ENCODE measurements at places on chromosomes 2 and 18.

DNA sequence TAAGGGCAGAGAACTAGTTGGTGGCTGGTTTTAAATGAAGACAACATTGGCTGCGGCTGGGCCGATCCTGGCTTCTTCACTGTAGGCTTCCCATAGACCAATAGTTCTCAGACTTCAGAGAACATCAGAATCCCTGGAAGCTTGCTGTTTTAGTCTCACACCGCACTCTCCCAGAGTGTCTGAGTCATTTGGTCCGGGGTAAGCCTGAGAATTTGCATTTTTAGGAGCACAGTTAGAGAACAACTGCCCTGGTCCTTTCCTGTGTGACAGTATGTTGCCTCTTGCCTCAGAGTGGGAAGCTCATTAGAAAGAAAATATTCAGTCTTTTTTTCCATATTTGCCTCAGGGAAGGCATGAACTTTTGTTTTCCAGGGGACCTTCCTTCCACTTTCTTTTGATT is 137.1 kb upstream of the GAREM1 start:
- no peak for DNase-seq

DNA sequence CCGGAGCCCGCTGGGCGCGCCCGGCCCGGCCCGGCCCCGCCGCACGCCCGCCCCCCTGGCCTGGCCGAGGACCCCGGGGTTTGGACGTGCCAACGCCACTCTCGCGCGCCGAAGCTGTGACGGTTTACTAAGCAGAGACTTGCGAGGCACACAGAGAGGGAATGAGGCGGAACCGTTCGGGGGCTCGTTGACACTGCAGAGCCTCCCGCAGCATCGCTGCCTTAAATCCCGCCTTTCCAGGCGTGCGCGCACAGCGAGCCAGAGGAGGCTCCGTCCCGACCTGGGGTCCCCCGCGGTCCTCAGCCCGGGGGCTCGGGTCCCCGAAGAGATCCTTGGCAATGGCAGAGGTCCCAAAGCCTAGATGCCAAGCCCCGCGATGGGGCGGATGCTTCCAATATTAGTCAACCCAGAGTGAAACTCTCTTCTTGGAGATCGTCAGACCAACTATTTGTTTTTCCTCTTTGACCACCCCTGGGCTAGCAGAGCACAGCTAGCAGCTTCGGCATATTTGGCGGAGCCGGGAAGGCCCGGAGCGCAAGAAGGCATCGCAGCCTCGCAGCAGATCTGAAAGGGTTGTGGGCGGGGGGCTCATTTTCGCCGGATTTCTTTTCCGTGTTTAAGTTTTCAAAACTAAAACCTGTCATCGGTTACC is at the start of gene ZNF385B:
TSS of gene ZNF385B (minus strand) at position 197 of the 652 bp plus-strand sequence.
- no peak for DNase-seq

- DNase-seq: no peak
Measured at GRCh38 chr2:5385596-5385995, 306.6 kb upstream of the SOX11 start.

DNA sequence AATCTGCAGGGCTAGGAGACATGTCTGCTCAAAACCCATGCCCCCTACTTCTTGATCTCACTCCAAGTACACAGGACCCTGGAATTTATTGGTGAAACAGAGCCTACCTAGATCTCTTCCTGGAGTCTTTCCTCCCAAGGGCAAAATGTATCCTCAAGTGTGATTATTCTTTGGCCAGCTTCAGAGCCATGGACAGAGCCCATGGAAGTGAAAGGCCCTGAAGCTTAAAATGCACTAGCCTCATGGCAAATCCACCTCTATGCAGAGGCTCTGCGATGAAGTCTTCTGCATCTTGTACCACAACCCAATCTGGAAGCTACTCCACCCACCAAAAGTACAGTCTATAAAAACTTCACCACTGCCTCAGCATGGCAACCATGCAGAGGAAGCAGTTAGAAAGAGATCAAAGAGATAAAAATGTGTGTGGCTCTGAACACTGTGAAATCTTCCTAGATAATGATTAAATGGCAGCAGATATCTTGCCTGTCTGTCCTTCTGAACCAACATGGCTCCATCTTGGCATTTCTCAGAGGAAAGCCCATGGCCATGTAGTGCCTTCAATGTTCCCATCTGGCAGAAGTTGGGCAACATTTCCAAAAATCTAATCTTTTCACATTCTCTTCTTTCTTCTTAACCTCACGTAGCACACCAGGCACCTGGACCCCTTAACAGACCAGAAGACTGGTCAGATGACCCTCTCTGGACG is 142.9 kb upstream of the KLF7 start:
- no peak for DNase-seq

- no peak for DNase-seq
Measured at GRCh38 chr2:240998995-240999791, 775 bp downstream of the SNED1 start.

DNA sequence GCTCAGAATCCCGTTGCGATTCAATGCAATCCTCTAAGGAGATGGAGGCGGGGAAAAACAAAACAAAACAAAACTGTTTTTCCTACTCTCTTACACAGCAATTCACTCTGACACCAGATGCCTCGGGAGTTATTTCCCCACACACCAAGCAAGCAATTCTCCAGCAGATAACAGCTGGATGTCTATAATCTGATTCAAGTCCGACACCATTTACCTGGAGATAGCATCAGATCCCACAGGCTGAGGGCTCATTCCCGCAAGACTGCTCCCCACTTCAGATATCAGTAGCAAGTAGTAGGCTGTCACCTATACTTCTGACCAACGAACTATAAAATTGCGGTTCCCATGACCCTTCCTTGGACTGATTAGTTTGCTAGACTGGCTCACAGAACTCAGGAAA is 58.7 kb downstream of the DTNB start:
- DNase-seq: no peak

- DNase-seq: no peak
Measured at GRCh38 chr2:71299507-71299906, 32.1 kb upstream of the ZNF638 start.

GRCh38 chr2:62303788-62304187 is 107.9 kb downstream of the B3GNT2 start:
- no peak for DNase-seq
